ENCODE measurements at places on chromosomes 13 and 19.
A peak's percentile ranks its signal among the peaks of the same experiment; 100 is the strongest.

GRCh38 chr13:32267836-32268439 is 47.2 kb downstream of the ZAR1L start:
- DNase-seq: peak; percentile 20

GRCh38 chr13:110454956-110455355 is 106.6 kb downstream of the RAB20 start:
- no peak for DNase-seq

GRCh38 chr13:49052813-49053212 is 77.1 kb downstream of the FNDC3A start:
- no peak for DNase-seq

DNA sequence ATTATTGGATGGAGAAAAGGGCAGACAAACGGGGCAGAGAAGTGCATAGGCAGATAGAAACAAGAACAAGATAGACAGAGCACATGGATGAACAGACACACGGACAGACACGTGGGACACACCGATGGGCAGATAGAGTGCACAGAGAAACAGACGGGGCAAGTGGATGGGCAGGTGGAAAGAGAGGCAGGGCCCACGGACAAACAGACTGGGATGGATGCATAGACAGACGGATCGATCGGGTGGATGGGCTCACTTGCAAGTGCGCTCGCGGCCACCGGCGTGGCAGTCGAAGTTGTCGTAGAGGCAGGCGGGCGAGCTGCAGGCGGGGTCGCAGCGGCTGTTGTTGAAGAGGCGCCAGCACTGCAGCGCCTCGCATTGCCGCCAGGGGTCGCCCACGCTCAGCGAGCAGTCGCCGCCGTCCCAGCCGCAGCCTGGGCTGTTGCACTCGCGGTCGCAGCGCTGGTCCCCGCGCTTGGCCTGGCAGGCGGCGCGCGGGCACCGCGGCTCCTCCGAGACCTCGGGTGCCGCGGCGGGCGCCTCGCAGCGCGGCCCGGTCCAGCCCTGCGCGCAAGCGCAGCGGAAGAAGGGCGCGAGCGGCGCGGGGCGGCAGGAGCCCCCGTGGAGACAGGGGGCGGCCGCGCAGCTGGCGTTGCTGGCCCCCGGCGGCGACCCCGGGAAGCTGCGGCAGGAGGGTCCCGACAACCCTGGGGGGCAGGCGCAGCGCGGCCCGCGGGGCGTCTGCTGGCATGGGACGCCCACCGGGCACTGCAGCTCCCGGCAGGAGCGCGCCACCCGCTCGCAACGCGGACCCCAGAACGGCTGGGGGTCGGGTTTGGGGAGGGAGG is 23.3 kb downstream of the NOTCH3 start:
- peak; percentile 94 for DNase-seq

- no peak for DNase-seq
Observed at GRCh38 chr13:113540523-113540922, 44.0 kb upstream of the TFDP1 start.

DNA sequence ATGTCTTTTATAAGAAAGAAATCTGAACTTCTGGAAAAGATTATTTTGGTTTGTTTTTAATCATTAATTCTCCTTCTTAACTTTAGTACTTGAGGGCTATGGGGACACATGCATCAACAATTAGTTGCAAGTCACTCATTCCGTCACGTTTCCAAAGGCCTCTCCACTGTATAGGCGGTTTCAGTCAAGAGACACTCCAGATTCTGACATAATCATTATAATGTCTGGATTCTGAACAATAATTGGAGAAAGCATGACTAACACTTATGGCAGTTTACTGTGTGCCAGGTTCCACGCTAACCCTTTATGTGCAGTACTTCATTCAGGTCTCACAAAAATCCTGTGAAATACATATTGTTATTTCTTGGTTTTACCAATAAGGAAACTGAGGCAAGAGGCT is 71.9 kb downstream of the TNFRSF19 start:
- no peak for DNase-seq

DNA sequence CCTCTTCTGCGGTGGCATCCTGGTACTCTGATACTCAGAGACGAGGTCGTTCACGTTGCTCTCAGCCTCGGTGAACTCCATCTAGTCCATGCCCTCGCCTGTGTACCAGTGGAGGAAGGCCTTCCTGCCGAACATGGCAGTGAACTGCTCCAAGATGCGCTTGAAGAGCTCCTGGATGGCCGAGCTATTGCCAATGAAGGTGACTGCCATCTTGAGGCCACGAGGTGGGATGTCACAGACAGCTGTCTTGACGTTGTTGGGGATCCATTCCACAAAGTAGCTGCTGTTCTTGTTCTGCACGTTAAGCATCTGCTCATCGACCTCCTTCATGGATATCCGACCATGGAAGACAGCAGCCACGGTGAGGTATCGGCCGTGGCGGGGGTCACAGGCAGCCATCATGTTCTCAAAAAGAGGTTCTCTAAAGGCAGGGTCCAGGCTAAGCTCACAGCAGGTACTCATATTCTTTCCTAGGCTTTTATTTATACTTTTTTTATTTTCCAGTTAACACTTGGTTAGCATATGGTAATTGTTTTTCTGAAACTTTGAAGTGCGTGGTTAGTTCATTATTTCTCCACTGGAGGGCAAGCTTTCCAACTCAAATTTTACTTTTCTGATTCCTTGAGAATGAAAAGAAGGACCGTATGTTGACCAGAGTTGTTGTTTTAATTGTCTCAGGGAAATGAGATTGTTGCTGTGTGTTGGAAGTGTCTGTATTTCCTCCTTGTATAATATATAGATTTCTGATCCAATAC is 72.4 kb upstream of the RGCC start:
- no peak for DNase-seq

GRCh38 chr19:8469613-8470368 is 25.0 kb downstream of the HNRNPM start:
- DNase-seq: no peak

DNA sequence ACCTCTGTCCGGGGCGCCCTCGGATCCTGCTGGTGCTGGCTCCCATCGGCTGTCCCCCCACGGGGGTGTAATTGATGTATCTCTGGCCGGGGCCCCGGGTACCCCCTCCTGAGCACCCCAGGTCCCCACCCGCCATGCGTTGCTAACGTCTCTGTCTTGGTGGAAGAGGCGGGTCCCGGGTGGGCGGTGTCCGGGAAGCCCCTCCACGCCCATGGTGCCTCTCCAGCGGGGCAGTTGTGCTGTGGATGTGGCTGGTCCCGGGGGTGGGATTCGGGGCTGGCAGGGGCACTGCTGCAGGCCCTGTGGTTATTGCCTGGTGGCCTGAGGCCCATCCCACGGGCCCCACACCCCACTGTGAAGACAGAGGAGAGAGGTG is 4.9 kb downstream of the DIRAS1 start:
- DNase-seq: no peak
